ENCODE measurements at places on chromosomes 16 and 17. TPM values are rescaled to one million over a fixed set of nuclear protein-coding genes. Genes with fewer than 3 reads are reported as not detected.

- DNase-seq, result no peak
Measured at GRCh38 chr17:1752425-1753262, 9.2 kb upstream of the SERPINF1 start.

DNA sequence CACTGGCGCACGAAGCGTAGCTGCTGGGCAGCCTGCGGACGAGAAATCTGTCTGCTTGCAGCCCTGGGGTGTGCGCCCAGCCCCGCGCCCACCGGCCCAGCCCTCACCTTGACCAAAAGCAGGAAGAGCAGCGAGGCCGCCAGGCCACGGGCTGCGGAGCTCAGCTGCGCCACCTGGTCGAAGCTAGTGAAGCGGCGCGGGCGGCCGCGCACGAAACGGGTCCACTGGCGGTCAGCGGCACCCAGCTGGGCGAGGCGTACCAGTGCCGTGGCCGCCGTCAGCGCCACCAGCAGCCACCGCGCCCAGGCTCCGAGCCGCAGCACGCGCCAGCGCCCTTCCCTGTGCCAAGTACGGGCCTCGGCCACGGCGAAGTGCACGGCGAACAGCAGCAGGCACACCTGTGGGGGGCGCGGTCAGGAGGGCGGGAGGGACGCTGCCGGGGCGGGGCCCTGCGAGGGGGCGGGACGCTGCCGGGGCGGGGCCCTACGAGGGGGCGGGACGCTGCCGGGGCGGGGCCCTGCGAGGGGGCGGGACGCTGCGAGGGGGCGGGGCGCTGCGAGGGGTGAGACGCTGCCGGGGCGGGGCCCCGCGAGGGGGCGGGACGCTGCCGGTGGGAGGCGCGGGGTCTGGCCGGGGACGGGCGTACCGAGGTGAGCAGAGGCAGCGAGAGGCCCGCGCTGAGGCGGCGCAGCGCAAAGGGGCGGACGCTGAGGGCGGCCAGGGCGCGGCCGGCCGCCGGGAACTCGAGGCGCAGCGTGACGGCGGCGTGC is 43.2 kb downstream of the TSC2 start:
- DNase-seq, result peak; percentile 18

- DNase-seq, result peak; percentile 37
Measured at GRCh38 chr17:2453325-2453724, 52.5 kb upstream of the MNT start.

- DNase-seq, result no peak
Measured at GRCh38 chr17:4023220-4023619, 59.0 kb upstream of the ATP2A3 start.

DNA sequence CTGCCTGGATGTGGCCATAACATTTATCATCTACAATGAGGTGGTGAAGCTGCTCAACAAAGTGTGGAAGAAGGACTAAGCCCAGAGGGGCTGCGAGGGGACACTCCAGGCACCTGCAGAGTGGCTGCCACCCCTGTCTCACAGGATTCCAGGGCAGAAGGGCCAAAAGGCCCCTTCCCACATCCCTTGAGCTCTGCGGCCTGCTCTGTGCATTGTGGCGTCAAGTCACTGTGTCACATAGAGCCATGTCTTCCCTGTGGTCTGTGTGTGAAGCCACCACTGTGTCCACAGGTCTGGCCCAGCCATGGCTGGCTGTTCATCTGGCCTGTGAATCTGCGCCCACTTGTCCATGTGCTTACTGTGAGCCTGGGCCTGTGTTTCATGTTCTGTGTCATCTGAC is 1714.6 kb downstream of the TP53TG3F start:
- DNase-seq, result no peak

GRCh38 chr16:58882292-58882691 is 148.2 kb upstream of the GOT2 start:
- no peak for DNase-seq

GRCh38 chr16:4391631-4392381 is 20.2 kb downstream of the VASN start:
- no peak for DNase-seq

DNA sequence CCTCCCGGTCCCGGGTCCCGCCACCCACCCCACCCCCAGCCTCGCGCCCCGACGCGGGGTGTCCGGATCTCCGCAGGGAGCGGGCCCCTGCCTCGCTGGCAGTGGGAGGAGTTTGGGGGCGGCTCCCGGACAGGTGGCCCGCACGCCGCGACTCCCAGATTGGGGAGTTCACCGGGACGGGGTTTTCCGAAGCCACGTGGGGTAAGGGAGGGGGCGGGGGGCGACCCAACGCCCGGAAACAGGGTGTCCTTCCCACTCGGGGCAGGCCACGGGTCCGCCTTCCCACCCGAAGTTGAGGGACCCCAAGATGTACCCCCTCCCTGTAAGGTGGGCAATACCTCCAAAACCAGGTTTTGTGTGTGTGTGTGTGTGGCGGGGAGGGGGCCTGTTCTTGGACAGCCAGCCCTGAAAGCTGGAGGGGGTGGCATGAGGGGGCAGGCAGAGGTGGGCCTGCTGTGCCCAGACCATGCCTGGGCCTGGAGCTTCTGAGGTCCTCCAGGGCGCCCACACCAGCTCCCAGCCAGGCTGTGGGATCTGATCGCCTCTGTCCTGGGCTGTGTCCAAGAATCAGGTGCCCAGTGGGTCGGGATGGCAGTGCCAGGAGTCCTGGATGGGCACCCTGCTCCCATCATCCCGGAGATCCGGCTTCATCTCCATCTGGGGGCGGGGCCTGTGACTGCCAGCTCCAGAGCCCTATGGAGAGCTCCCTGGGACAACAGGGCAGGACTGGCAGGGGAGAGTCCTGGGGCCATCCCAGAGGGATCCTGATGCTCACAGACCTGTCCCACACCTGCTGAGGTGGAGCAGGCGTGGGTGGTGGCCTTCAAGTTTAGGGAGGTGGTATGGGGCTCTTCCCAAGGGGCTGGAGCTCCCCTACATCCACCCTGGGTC is 767 bp downstream of the SYNGR2 start:
- DNase-seq, result peak; percentile 72

- no peak for DNase-seq
Measured at GRCh38 chr17:67071595-67071994, 27.2 kb downstream of the CACNG1 start.

- peak; percentile 24 for DNase-seq
Measured at GRCh38 chr17:63774969-63775265, 947 bp downstream of the DDX42 start.

DNA sequence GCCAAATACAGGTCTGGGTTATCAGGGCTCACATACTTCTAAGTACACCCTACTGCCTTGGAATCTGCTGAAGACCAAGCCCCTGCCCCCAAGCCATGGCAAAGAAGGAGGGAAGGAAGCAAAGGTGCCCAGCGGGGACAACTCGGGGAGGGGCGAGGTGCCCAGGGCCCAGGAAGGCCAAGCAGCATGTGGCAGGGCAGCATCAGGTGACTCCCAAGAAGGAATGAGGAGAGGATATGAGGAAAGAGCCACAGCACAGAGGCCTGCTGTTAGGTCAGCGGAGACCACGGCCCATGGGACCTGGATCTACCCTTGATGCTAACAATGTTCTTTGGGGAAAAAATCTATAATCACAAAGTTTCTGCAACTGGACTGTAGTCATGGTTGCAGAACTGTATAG is 142.6 kb upstream of the CRHR1 start:
- DNase-seq, result no peak

- DNase-seq, result no peak
Measured at GRCh38 chr17:66378296-66378695, 75.9 kb downstream of the PRKCA start.

DNA sequence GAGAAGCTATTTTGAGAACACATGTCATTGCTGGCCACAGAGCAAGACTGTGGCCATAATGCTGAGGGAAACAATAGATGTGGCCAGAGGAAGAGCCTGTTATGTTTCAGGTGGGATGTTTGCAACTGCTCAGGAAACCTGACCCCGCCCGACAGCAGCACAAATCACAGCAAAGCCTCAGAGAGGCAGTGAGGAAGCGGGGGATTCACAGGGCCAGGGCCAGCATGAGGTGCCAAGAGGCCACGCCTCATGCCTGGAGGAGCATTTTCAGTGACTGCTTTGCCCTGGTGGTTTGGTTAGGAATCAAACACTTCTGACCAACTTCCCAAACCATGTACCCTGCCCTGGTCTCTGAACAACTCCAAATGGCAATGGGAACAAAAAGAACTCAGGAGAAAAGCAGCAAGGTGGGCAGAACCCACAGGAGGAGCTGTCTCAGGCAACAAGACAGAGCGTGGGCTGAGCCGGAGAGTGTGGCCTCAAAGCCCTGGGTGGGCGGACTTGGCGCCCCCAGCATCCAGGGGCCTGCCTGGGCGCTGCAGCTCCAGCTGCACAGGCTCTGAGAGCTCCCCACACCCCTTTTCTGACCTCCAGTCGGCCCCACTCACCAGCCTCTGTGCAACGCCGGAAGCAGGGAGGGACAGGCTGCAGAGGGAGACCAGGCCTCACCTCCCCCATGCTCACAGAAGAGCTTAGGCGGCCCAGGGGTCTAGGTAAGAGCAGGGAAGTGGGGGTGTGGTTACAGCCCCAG is 20.6 kb downstream of the HIC1 start:
- DNase-seq, result no peak

DNA sequence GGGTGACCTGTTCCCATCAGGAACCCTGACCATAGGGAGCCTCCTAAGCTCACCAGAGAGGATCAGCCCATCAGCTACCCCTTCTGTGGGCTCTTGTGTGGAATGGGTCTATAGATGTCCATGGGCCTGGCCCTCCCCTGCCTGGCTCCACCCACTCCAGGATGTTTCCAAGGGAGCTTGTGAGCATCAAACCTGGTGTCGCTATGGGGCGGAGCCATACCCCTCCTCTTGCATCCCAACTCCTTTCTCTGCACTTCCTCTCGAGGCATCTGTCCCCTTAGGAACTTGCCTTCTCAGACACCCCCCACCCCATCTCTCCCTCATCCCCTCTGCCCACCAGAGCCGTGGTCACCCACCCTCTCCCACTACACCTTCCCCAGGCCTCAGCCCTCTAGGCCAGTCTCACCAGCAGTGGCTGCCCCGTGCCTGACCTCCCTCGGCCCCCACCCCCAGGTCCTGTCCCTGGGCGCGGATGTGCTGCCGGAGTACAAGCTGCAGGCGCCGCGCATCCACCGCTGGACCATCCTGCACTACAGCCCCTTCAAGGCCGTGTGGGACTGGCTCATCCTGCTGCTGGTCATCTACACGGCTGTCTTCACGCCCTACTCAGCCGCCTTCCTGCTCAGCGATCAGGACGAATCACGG is 10.4 kb downstream of the KCNH6 start:
- no peak for DNase-seq

DNA sequence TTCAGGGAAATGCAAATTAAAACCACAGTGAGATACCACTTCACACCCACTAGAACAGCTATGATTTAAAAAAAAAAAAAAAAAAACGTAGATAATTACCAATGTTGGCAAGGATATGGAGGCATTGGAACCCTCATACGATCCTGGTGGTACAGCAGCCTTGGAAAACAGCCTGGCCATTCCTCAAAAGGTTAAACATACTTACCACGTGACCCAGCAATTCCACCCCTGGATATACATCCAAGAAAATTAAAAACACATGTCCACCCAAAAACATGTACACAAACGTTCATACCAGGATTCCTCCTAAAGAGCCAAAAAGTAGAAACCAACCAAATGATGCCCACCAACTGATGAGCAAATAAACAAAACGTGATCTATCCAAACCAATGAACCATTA is 68.1 kb downstream of the GAS7 start:
- no peak for DNase-seq

GRCh38 chr16:63467513-63467912 is 1431.3 kb upstream of the CDH8 start:
- no peak for DNase-seq

DNA sequence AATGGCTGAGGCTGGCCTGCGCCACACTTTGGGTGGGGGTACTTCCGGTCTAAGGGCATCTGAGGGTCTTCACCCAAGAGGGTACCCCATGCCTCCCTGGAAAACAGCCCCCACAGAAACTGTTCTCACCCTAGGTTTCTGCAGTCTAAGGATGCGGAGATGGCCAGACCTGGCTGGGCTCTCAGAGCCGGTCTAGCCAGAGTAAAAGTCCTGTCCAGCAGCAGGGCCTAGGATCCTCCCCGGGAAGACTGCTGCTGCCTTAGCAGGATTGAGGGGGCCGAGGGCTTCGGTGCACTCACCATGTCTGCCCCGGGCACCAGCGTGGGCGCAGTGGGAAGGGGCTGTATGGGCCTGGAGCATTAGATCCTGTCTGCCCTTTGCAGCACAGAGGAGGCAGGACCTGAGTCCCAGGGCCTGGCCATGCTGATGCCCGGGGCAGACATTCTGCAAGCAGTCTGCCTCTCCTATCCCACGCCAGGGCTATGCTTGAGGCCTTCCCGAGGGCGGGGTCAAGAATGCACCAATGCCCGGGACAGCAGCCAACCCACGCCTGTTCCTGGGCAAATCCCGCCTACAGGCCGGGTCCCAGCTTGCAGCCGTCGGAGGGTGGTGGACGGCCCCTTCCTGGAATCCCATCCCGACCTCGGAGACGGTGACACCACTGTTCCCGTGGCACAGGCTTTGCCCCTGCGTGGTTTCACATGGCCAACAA is 54.7 kb downstream of the CBFA2T3 start:
- DNase-seq, result no peak

DNA sequence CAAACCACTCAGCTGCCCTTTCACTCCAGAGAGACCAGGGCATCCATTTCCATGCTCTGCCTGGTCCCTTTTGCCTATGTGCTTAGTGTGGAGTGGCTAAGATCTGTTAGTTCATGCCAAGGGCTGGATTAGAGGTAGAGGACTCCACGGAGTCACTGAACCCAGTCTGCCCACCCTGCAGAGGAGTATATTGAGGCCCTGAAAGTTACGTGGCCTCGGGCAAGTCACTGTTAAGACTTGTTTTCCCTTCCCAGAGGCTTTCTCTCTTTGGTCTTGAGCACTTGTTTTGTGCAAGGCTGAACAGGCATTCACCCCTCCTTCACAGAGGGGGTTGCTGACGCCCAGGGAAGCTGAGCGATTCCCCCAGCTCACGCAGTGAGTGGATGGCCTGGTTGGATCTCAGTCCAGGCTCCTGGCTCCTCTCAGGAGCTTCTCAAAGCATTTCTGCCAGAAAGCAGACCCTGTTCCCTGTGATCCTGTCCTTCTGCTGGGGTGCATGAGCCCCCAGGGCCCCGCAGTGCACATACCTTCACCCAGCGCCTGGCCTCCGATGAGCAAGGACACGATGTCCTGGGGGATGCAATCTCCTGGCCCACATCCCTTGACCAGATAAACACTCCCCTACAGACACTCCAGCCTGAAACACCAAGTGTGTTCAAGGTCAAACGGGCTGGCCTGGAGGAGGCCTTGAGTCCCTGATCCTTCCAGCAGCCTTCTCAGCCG is 153.4 kb upstream of the GSE1 start:
- DNase-seq, result no peak

HS3ST2 gene
- not detected for total RNA-seq

TPSD1 gene
- total RNA-seq, result not detected

SLX4 gene
- 15.3 TPM for total RNA-seq

ALOX15B gene
- total RNA-seq, result not detected

KRTAP4-1 gene
- not detected for total RNA-seq

KRTAP2-1 gene
- total RNA-seq, result not detected

KCNJ2 gene
- total RNA-seq, result not detected

SSH2 gene
- 33.1 TPM for total RNA-seq

MYO15B gene
- 20.5 TPM for total RNA-seq

KRT23 gene
- total RNA-seq, result not detected

KIF18B gene
- total RNA-seq, result 42.9 TPM

CRYM gene
- not detected for total RNA-seq

Measured in activated CD4-positive, alpha-beta memory T cell treated with anti-CD3 and anti-CD28 coated beads for 36 hours (primary cell).